ENCODE measurements at places on chromosomes 3 and 15.

- peaks cover 43% of the 10 kb centered on the region for H3K4me1 ChIP-seq
- no peak for DNase-seq
- H3K27ac ChIP-seq: no peak overlapping the region
Observed at GRCh38 chr15:50145451-50145872, 26.4 kb upstream of the ATP8B4 start.

DNA sequence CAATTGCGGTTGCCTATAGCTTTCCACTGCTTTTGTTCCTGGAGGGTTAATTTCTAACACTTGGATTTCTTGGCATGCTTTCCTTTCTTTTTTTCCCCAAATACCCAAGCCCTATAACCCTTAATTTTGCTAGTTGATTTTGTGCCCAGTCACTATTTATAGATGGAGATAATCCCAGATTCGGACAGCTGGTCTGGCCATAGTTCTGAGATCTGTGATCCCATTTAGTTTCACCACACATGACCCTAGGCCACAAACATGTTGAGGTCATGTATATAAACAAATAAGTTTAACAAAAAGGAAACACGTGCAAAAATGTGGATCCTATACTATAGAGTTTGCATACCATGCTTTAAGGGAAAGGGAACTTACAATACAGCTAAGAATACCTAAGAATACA is 111.4 kb downstream of the ZMAT3 start:
- H3K4me1 ChIP-seq: no peaks in the 10 kb centered on the region
- no peaks in the 10 kb centered on the region for H3K27me3 ChIP-seq
- H3K27ac ChIP-seq: no peak overlapping the region
- H3K4me3 ChIP-seq: no peak overlapping the region

- H3K36me3 ChIP-seq: peaks cover 4% of the 10 kb centered on the region
- no peak overlapping the region for H3K27ac ChIP-seq
- H3K4me3 ChIP-seq: no peak overlapping the region
- no peak for DNase-seq
- no peaks in the 10 kb centered on the region for H3K27me3 ChIP-seq
Observed at GRCh38 chr15:63507878-63508818, 3.8 kb downstream of the USP3 start.

- DNase-seq: no peak
- no peak overlapping the region for H3K27ac ChIP-seq
- H3K36me3 ChIP-seq: no peaks in the 10 kb centered on the region
- H3K27me3 ChIP-seq: no peaks in the 10 kb centered on the region
Observed at GRCh38 chr3:1288805-1289494, 196.1 kb downstream of the CNTN6 start.

GRCh38 chr15:78012643-78013077 is 64.9 kb downstream of the TBC1D2B start:
- peaks cover 72% of the 10 kb centered on the region for H3K36me3 ChIP-seq
- peaks cover 6% of the 10 kb centered on the region for H3K4me1 ChIP-seq
- H3K27ac ChIP-seq: no peak overlapping the region
- no peak for DNase-seq
- no peaks in the 10 kb centered on the region for H3K27me3 ChIP-seq

- no peak overlapping the region for H3K27ac ChIP-seq
- H3K4me1 ChIP-seq: no peaks in the 10 kb centered on the region
- DNase-seq: no peak
- no peak overlapping the region for H3K4me3 ChIP-seq
- H3K27me3 ChIP-seq: no peaks in the 10 kb centered on the region
Observed at GRCh38 chr3:70112751-70113150, 113.2 kb downstream of the SAMMSON start.

- no peaks in the 10 kb centered on the region for H3K27me3 ChIP-seq
- DNase-seq: no peak
- peaks cover 18% of the 10 kb centered on the region for H3K4me1 ChIP-seq
- no peak overlapping the region for H3K4me3 ChIP-seq
- peaks cover 6% of the 10 kb centered on the region for H3K36me3 ChIP-seq
Observed at GRCh38 chr3:99962703-99963102, 145.0 kb downstream of the CMSS1 start.

DNA sequence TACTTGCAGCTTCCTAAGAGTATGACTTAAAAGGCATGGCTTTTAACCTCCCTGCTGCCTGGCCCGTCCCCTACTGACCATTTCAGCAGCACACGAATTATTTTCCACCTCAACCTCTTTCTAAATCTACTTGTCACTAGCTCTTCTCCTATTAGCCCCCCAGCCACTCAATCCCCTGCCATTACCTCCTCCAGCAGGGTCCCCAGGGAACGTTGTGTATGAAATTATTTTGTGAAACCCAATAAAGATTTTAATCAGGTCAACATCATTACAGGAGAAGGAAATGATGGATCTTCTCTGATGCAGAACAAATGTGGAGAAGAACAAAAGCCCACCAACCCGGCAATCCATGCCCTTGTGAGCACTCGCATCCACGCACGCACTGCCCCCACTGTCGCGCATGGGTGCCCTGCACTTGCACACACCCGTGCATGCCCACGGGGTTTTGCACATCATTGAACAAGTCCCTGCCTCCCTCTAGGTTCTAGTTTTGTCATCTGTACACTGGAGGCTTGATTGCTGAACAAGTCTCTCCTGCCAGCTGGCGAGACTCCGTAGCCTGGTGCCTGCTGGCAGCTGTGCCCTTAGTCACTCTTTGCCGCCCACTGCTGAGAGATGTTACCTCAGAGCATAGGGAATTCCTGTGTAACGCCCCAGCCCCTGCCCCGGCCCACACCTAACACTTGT is 51.6 kb downstream of the LINGO1 start:
- H3K27me3 ChIP-seq: no peaks in the 10 kb centered on the region
- no peak for DNase-seq
- H3K4me1 ChIP-seq: no peaks in the 10 kb centered on the region
- no peak overlapping the region for H3K27ac ChIP-seq
- no peak overlapping the region for H3K4me3 ChIP-seq

GRCh38 chr3:164465172-164465571 is 613.1 kb downstream of the SI start:
- no peak for DNase-seq
- H3K27me3 ChIP-seq: no peaks in the 10 kb centered on the region
- H3K4me1 ChIP-seq: no peaks in the 10 kb centered on the region
- H3K27ac ChIP-seq: no peak overlapping the region
- no peak overlapping the region for H3K4me3 ChIP-seq
- H3K36me3 ChIP-seq: no peaks in the 10 kb centered on the region

- H3K27ac ChIP-seq: no peak overlapping the region
- no peaks in the 10 kb centered on the region for H3K4me1 ChIP-seq
- peaks cover under 1% of the 10 kb centered on the region for H3K27me3 ChIP-seq
- H3K4me3 ChIP-seq: no peak overlapping the region
- no peaks in the 10 kb centered on the region for H3K36me3 ChIP-seq
Observed at GRCh38 chr15:71167445-71168165, 52.3 kb downstream of the THSD4 start.

GRCh38 chr3:68987322-68987721 is 26.2 kb downstream of the EOGT start:
- no peaks in the 10 kb centered on the region for H3K4me1 ChIP-seq
- no peaks in the 10 kb centered on the region for H3K27me3 ChIP-seq
- no peak for DNase-seq
- H3K27ac ChIP-seq: no peak overlapping the region

GRCh38 chr15:38930851-38931572 is 366.4 kb upstream of the RASGRP1 start:
- H3K36me3 ChIP-seq: no peaks in the 10 kb centered on the region
- H3K27ac ChIP-seq: no peak overlapping the region

DNA sequence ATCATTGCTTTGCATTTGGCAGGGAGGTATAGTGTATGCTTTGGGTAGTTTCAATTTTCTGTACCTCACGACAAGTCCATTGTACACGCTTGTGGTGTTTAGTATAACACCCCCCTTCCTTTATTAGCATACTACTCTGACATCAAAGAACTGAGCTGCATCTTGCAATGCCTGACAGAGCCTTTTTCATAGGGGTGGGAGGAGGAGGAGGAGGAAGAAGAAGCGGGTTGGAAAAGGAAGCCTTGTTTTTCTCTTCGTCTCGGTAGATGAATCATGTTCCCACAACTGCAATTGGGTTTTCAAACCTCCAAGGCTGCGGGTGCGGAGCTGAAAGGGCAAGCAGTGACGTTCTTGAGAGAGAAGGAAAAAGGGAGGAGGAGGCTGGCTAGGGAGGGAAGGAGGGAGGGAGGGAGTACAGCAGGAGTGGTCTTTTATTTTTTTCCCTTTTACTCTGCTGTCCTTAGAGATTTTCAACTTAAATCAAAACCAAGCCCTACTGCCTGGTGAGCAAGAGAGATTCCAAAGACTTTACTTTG is 175.7 kb downstream of the KLHL25 start:
- peaks cover 31% of the 10 kb centered on the region for H3K4me1 ChIP-seq
- peaks cover 15% of the 10 kb centered on the region for H3K36me3 ChIP-seq
- peak; percentile 33 for DNase-seq
- no peak overlapping the region for H3K4me3 ChIP-seq

GRCh38 chr15:59662260-59662659 is 4.9 kb upstream of the GTF2A2 start:
- peaks cover 6% of the 10 kb centered on the region for H3K4me1 ChIP-seq
- no peak overlapping the region for H3K4me3 ChIP-seq
- no peak for DNase-seq
- no peaks in the 10 kb centered on the region for H3K27me3 ChIP-seq
- no peak overlapping the region for H3K27ac ChIP-seq
- peaks cover 48% of the 10 kb centered on the region for H3K36me3 ChIP-seq

GRCh38 chr15:58380280-58380945 is 51.4 kb upstream of the LIPC start:
- H3K27ac ChIP-seq: no peak overlapping the region
- no peak overlapping the region for H3K4me3 ChIP-seq
- no peaks in the 10 kb centered on the region for H3K27me3 ChIP-seq

GRCh38 chr15:47340571-47340920 is 376.8 kb upstream of the SEMA6D start:
- no peaks in the 10 kb centered on the region for H3K27me3 ChIP-seq
- DNase-seq: no peak
- H3K4me1 ChIP-seq: no peaks in the 10 kb centered on the region

GRCh38 chr3:104604326-104605010 is 762.2 kb upstream of the ALCAM start:
- no peak for DNase-seq
- peaks cover 2% of the 10 kb centered on the region for H3K27me3 ChIP-seq
- H3K4me3 ChIP-seq: no peak overlapping the region

DNA sequence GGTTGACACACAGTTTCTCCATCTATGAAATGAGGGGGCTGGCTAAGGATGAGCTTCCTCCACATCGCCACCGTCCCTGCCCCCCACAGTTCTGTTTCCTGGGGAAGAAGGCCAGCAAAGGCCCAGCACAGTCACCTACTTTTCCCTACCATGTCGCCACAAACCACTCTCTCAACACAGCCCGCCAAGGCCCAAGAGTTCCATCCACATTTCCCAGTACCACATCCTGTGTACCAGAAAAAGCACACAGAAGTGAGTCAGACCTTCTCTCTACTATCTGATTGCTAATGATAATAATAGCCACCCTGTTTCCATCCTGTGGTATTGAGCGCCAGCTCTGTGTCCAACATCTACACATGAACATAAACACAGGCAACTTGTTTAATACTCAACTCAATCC is 30.3 kb upstream of the C15orf39 start:
- peak overlapping the region; percentile 72 for H3K27ac ChIP-seq
- peak; percentile 55 for DNase-seq
- no peaks in the 10 kb centered on the region for H3K27me3 ChIP-seq
- H3K4me1 ChIP-seq: peaks cover 60% of the 10 kb centered on the region

- H3K4me3 ChIP-seq: no peak overlapping the region
- H3K27ac ChIP-seq: no peak overlapping the region
- no peak for DNase-seq
- no peaks in the 10 kb centered on the region for H3K36me3 ChIP-seq
Observed at GRCh38 chr3:159250961-159251360, 449.1 kb downstream of the MFSD1 start.

DNA sequence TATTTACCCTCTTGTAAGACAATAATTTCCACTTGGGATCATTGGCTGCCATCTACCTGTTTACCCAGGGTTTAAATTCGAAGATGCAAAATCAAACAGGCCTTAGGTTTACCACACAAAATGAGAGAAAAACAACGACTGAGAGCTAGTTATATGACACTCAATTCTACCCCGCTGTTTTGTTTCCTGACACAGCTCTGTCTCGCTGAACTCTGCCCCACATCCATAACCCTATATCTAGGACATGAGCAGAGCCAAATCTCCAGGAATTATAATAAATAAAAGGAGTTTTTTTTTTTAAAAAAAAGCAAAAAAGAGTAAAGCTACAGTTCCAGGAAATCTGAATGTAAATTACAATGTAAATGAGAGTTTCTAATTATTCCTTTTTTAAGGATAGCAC is 165.4 kb upstream of the NR2F2 start:
- no peaks in the 10 kb centered on the region for H3K36me3 ChIP-seq
- H3K27ac ChIP-seq: no peak overlapping the region
- H3K27me3 ChIP-seq: no peaks in the 10 kb centered on the region
- DNase-seq: no peak

- H3K4me3 ChIP-seq: no peak overlapping the region
- DNase-seq: no peak
- no peak overlapping the region for H3K27ac ChIP-seq
- H3K36me3 ChIP-seq: no peaks in the 10 kb centered on the region
Observed at GRCh38 chr3:73432023-73432705, 192.6 kb downstream of the PDZRN3 start.

- H3K4me1 ChIP-seq: no peaks in the 10 kb centered on the region
- H3K27ac ChIP-seq: no peak overlapping the region
- no peak for DNase-seq
- H3K36me3 ChIP-seq: no peaks in the 10 kb centered on the region
- H3K27me3 ChIP-seq: no peaks in the 10 kb centered on the region
- H3K4me3 ChIP-seq: no peak overlapping the region
Observed at GRCh38 chr3:130259166-130259874, 86.2 kb upstream of the COL6A5 start.
